ENCODE measurements at places on chromosomes 1 and 21. TPM values are rescaled to one million over a fixed set of nuclear protein-coding genes. Genes with fewer than 3 reads are reported as not detected.

GPR153 gene
- 7.7 TPM for total RNA-seq

CELA2A gene
- total RNA-seq: not detected

CFAP74 gene
- not detected for total RNA-seq

LYSMD1 gene
- total RNA-seq: 13.0 TPM

AIM2 gene
- 0.57 TPM for total RNA-seq

BSND gene
- total RNA-seq: not detected

CSMD2 gene
- 0.22 TPM for total RNA-seq

All from left ventricle myocardium superior (tissue), 1 donor.